AG09319 (cell line): ENCODE measurements at places on chromosomes 3 and 15.
A peak's percentile ranks its signal among the peaks of the same experiment; 100 is the strongest.

DNA sequence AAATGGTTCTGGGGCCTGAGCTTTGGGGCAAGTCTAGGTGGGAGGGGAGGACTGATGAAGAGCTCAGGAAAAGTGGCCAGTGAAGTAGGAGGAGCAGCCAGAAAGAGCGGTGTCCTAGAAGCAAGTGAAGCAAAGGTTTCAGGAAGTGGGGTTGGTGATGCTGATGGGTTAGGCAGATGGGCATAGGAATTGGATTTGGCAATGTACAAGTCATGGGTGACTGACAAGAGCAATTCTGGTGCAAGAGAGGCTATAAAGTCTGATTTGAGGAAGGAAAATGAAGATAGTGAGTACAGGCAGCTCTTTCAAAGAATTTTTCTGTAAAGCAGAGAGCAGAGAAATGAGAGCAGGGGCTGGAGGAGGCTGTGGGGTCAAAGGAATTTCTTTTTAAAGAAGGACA, 19.7 kb downstream of the ALPK3 start:
- DNase-seq: no peak

GRCh38 chr3:127853681-127854080, 31.4 kb upstream of the MGLL start:
- no peak for DNase-seq

GRCh38 chr3:193236599-193236998, 4.4 kb upstream of the PLAAT1 start:
- no peak for DNase-seq

DNA sequence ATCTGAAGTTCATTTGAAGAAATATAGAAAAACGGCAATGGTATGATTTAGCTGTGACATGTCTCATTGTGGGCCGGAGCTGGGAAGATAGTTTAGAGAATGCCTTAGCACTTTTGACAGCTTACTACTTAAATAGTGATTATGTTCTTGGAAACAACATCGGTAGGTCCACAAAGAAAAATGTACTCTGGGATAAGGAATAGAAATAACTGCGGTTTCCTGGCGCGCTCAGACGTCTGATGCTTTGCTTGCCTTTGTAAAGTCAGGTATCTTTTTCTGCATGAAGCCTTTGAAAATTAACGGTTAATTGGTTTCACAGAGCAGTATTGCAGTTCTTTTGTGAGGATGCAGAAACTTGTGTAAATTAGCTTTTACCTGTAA, 1.4 kb downstream of the USP3 start:
- DNase-seq: no peak

GRCh38 chr3:1037631-1038030, 55.2 kb upstream of the CNTN6 start:
- DNase-seq: no peak

DNA sequence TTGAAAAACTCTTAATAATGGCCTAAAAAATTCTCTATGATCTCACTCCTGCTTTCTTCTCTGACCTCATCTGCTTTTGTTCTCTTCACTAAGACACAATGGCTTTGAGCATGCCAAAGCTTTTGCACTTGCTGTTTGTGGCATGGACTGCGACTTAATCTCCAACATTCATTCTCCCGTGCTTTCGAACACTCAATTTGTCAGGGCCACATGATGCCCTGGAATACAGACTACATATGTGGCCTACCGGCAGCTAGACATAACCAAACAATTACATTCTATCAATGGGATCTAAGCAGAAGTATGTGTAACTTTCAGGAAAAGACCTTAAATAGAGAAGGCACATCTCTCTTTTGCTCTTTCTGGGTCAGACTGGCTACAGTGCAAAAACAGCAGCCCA, 506.5 kb downstream of the MAGI1 start:
- no peak for DNase-seq

DNA sequence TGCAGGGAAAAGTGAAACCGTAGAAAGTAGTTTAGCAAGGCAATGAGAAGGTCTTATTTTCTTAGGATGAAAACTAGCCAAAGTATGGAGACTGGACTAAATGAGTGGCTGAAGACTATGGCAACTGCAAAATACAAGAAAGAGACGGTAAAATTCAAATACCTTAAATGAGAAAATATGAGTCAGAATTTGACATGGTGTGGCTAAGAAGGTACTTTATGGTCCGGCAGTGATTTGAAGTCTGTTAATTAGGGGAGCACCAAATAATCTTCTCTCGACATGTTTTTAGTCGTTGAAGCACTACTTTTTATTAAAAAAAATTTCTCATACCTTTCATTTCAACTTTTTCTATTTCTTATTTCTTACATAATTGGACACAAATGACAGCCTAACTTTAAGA, 12.8 kb upstream of the CMC1 start:
- no peak for DNase-seq

- no peak for DNase-seq
Observed at GRCh38 chr3:142945023-142945422, 18.5 kb downstream of the PAQR9 start.

- DNase-seq: no peak
Observed at GRCh38 chr15:31802761-31803160, 227.6 kb upstream of the CHRNA7 start.

- DNase-seq: no peak
Observed at GRCh38 chr3:64008487-64009351, 14.6 kb downstream of the PSMD6 start.

DNA sequence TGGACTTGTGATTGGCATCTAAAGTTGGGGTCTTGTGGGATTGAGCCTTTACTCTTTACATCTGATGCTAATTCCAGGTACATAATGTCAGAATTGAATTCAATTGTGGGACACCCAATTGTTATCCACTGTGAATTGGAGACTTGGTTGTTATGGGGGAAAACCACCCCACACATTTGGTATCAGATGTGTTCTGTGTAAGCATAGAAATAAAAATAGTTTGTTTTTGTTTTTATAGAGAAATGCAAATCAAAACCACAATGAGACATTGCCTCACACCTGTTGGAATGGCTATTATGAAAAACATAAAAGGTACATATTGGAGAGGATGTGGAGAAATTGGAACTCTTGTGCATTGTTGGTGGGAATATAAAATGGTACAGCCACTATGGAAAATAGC, 58.5 kb downstream of the CPA3 start:
- DNase-seq: no peak

DNA sequence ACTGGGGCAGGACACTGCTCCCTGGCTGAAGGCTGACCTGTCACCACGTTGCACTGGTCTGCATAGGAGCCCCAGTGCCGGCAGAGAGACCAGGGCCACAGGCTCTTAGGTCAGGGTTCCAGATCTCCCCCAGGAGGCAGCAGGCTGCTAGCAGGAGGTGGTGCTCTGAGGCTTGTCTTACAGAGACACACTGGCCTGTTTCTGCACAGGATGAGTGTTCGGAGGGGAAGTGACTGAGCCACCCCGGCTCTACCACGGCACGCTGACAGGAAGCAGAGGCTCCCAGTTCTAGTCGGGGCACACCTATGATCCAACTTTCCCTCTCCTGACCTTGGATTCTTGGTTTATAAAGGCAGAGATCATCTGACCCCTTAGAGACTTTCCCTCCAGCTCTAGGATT, 8.6 kb downstream of the FBXL22 start:
- no peak for DNase-seq

DNA sequence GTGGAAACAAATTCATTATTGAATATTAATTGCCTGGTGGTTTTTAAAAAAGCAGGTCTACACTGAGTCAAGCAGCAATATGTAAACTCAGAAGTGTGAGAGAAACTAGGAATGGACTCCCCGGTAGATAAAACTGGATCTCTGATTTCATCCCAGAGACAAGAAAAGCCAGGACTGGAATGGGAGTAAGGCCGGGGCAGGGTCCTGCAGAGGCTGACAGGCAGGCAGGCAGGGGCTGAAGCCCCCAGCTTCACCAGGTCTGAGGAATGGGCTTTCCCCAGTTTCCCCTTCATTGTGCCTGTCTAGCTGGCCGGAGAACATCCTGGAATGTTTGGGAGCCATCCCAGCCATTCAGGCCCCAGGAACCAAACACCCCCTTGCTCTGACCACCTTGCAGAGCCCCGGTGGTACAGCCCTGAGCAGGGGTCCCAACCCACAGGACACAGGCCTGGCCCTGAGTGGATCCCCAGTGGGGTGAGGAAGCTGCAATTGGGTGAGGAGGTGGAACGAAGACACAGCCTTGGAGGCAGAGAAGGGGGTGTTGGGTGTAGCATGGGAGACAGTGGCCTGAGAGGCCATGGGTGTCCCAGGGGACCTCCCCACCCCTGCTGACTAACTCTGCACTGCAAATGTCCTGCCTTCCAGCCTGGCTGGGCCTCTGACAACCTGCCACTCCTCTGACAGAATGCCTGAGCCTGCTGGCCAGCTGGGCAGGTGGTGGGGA, 31.7 kb upstream of the XYLB start:
- no peak for DNase-seq

DNA sequence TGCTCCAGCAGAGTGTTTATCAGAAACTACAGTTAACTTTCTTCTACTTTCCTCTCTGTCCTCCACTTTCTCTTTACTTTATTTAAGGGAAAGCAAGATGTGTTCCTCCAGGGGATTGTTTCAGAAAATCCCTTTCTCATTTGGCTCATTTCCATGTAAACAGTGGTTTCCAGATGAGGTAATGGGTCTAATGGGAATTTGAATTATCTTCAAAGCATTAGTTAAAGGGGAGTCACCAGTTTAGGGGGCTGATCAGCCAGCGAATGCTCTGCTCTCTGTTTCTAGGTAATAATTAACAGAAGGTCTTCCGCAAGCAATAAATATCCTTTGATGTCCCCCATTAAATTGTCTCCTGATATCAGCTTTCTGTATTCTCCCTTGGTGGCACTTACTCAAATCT, 30.4 kb upstream of the ZNF639 start:
- no peak for DNase-seq

GRCh38 chr3:86180696-86181095, 810.3 kb downstream of the VGLL3 start:
- DNase-seq: no peak

DNA sequence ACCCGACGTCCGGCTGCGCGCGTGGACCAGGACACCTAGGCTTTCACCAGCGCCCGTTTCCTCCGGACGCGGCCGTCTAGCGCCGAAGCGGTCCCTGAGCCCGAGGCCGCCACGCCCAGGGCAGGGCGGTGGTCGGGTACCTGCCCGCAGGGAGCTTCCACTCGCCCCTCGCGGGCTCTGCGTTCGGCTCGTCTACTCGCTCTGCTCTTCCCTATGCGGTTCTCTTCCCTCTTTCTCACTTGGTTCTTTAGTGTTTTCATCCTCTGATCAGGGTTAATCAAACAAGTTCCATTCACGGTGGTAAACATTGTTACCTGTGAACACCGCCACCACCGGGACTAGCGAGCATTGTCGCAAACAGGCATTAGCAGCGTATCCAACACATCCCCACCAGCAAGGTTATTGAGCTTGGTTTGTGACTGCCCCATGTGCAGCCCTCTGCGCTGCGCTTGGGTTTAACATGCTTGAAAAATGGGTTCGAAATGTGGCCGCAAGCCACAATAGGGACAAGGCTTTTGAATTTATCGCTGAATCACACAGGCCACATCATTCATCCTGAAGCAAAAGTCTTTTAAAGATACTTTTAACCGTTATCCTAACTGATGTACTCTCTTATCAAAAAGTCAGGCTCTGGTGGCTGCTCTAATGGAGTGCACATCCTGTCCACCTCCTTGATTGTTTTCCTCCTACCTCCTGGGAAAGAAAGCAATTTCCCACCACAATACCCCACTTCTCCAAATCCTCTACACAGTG, 843 bp upstream of the CD47 start:
- DNase-seq: no peak

- no peak for DNase-seq
Observed at GRCh38 chr3:125202197-125202596, 10.4 kb downstream of the SLC12A8 start.

DNA sequence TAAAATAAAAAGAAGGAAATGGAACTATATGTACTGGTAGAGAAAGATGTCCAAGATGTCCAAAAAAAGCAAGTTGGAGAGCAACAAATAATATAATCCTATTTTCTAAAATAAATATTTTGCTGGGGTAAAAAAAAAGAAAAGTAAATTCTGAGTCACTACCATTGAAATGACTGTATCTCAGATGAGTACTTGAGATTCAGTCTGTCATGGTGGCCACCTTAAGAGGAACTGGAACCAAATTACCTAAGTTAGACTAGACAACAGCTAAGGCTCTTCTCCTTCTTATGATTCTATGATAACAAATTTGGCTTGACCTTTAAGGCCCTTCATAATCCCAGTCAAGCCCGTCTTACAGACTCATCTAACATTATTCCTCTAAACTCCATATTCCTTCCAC, 270.6 kb upstream of the HES1 start:
- no peak for DNase-seq

GRCh38 chr3:62261736-62262135, 111.6 kb downstream of the FEZF2 start:
- no peak for DNase-seq

GRCh38 chr15:71294251-71294910, 179.1 kb downstream of the THSD4 start:
- DNase-seq: peak; percentile 83

GRCh38 chr3:153305189-153305588, 143.2 kb downstream of the RAP2B start:
- DNase-seq: no peak

DNA sequence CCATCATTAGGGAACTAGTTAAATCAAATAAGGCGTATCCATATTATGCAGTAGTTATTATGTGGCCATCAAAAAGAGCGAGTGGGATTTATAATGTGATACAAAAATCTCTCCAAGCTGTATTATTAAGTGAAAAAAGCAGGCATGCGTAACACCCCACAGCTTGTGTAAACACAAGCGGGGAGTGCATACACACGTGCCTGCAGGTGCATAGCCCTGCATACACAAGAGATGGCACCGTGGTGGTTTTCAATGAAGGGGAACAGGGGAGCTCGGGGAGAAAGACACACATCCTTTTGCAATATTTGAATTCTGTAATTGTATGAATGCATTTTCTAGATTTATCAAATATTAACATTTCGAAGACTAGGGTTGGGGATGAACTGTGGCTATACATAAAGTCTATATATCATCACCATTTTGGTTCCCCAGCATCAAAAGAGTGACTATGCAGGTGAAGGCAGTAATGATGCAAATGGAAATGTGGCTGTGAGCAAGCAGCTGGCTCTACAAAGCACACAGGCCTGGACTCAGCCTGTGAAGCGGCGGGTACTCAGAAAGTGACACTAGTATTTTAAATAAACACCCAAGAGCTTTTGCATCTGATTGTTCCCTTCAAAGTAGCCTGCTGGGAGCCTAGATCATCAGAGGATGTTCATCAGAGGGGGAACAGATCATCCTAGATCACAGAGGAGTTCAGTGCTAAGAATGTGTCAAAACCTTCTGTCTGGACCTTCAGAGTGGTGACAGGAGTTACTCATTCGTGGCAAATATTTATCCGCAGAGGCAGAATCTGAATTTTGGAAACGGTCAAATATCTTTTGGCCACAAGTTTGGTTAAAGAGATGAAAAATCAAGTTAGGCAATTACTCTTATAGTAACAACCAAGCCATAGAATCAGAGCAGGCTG, 9.4 kb upstream of the KIF7 start:
- DNase-seq: no peak

- DNase-seq: no peak
Observed at GRCh38 chr3:128084675-128085021, 32.4 kb downstream of the SEC61A1 start.

GRCh38 chr3:32226875-32227500, 11.5 kb upstream of the CMTM8 start:
- DNase-seq: no peak

- no peak for DNase-seq
Observed at GRCh38 chr3:112650482-112650881, 9.5 kb upstream of the CCDC80 start.
